Tibial nerve (tissue), 4 donors: ENCODE measurements at places on chromosomes 12 and 14. TPM values are rescaled to one million over a fixed set of nuclear protein-coding genes. Genes with fewer than 3 reads are reported as not detected.

MUCL1 gene
- total RNA-seq: not detected

PROX2 gene
- not detected for total RNA-seq

SLC5A8 gene
- not detected for total RNA-seq

GALNT8 gene
- 3.1 TPM for total RNA-seq

ITGB7 gene
- 7.1 TPM for total RNA-seq

CIROP gene
- not detected for total RNA-seq

TMPRSS12 gene
- total RNA-seq: not detected

DNA sequence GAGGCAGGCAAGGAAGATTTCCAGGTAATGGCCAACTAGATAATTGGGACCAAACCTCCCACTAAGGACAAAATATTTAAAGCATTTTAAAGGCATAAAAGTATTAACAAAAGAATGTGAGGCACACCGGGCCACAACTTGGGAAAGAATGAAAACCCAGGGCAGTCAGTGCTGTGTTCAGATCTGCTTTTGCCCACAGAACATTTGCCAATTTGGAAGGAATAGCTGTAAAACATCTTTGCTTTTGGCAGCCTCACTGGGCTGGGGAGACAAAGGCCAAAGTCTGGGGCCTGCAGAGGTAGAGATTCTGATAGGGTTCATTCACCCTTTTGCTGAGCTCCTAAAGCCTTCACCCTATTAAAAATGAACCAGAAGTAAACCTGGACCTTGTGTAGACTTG lies 82.3 kb downstream of the SYNE3 start:
- DNase-seq: no peak

GRCh38 chr14:105059925-105060565 lies 5.2 kb downstream of the GPR132 start:
- no peak for DNase-seq

- no peak for DNase-seq
Measured at GRCh38 chr14:73903028-73903427, 16.4 kb downstream of the ZNF410 start.

GRCh38 chr14:63650256-63650952 lies 8.7 kb upstream of the WDR89 start:
- DNase-seq: no peak

- no peak for DNase-seq
Measured at GRCh38 chr12:19431407-19432308, 7.6 kb upstream of the AEBP2 start.

DNA sequence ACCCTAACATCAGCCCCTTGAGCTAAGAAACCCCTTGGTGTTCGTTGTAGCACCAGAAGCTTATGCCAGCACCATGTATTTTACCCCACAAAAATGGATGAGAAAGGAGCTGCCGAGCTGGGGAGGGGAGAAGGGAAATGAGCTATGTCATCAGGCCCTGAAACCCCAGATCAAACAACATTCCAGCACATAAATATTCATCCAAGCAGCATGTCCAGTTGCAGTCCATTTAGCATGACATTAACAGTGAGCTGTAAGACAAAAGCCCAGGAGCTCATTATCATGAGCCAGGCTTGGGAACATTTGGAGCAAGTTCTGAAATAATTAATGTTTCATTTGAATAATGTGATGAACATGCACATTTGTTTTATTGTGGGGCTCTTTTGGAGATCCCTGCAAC lies 630.1 kb upstream of the TMEM132C start:
- no peak for DNase-seq

DNA sequence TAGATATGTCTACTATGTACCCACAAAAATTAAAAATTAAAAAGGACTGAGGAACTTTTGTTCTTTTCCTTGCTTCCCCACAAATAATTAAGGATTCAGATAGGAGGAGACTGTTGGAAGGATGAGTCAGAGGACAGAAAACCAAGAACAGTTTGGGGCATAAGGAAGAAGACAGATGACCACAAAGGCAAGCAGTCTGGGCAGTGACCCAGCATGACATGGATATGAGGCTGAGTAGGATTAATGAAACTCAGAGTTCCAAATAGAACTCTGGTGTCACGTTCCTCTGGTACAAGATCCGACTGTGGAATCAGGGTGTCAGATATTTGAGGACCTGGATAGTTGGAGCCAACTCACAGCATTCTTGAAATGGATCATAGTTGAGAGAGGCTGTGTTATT lies 89.3 kb upstream of the SLC38A4 start:
- peak; percentile 29 for DNase-seq

DNA sequence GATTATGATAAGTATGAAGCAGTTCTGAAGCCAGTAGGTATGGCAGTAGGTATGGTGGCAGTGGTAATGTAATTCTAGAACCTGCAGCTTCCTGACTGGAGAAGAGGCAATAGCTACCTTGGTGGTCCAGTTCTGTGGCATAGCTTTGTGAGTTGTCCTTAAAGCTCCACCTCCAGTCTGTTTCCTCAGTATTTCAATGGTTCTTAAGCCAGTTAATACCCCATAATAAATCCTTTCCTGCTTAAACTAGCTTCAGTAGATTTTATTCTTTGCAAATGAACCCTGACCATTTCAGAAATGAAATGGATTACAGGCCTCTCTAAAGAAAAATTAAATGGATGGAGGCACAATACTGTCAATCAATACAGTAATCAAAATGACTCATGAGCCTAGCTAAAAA lies 117.8 kb upstream of the KRAS start:
- no peak for DNase-seq

GRCh38 chr12:43551971-43552559 lies at the start of gene ADAMTS20:
Gene ADAMTS20, minus strand, starts transcription at chr12:43552203. Its CDS starts 282 bp downstream, at chr12:43551921.
- no peak for DNase-seq

- DNase-seq: no peak
Measured at GRCh38 chr12:51429700-51430099, 5.1 kb downstream of the SLC4A8 start.

DNA sequence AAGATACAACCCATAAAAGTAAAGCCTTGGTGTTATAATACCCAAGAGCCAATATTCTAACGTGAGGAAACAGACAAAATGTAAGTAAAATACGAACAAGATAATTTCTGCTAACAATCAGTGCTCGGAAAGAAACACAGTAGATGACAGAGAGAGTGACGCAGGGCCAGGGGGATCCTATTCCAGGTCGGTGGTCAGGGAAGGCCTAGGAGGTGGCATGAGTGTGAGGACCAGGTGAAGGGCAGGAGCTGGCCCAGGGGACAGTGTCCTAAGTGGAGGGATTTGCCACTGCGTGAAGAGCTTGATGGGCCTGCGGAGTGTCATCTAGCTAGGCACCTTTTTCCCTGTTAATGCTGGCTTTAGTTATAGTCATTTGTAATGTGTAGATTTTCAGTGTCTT lies 35.3 kb downstream of the ETV6 start:
- no peak for DNase-seq

- DNase-seq: peak; percentile 64
Measured at GRCh38 chr12:108289350-108290161, 49.6 kb downstream of the CMKLR1 start.

DNA sequence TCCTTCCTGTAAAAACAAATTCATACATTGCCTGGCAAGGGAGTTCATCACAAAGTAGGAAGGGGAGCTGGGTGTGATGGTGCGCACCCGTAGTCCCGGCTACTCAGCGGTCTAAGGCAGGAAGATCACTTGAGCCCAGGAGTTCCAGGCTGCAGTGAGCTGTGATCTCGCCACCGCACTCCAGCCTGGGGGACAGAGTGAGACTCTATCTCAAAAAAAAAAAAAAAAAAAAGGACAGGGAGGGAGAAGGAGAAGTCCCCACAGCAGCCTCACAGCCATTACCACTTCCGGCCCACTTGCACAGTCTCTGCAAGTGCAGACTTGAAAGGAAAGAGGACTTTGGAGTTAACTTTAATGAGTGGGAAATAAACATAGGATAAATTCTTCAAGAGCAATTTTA lies 121.0 kb downstream of the FBXL14 start:
- DNase-seq: no peak

GRCh38 chr12:123141615-123142517 lies 9.0 kb downstream of the PITPNM2 start:
- DNase-seq: no peak
